ENCODE measurements at places on chromosomes 4 and X.

GRCh38 chrX:11429538-11430085 lies 136.4 kb downstream of the AMELX start:
- no peak for DNase-seq

- DNase-seq: no peak
These were observed 2.9 kb downstream of the CFI start for GRCh38 chr4:109798866-109799265.

DNA sequence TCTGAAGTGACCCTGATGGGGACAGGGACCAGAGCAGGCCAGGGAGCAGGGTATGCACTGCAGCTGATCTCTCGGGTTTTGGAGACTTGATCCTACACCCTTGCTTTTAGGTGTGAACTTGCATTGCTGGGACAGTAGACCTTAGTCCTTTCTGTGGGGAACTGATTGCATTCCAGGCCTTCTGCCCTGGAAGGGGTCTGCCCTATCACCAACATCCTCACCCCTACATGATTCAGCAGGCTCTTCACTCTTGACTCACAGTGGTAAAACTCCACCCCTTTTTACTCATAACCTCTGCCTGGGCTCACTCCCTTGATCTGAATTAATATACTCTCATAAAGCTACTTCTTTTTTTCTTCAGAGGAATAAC lies 6.6 kb upstream of the DDX60L start:
- peak; percentile 49 for DNase-seq

DNA sequence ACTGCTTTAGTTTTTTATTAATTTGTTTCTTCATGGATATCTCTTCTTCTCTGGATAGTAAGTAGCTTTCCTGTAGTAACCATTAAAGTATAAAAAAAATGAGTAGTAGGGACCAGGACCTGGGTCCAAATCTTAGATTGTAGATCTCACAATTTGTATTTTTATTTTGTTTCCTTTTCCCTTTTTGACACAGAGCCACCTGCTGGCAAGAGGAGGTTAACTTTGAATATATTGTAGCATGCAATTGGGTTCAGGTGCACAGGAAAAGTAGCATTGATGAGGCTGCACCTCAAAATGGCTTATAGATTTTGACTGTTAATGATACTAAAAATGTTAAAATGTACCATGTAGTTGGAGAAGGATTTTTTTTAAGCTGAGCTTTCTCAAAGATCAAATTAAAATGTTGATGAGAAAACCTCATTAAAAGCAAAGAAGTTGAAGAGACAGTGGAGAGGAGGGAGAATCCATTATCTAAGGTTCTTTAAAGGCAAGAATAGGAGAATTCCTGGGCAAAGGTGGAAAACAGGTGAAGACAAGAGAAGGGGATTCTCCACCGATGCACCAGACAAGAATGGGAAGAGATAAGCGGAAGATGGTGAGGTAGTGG lies 48.3 kb upstream of the HPGDS start:
- no peak for DNase-seq

GRCh38 chr4:114383721-114384120 lies 214.9 kb upstream of the UGT8 start:
- peak; percentile 88 for DNase-seq

DNA sequence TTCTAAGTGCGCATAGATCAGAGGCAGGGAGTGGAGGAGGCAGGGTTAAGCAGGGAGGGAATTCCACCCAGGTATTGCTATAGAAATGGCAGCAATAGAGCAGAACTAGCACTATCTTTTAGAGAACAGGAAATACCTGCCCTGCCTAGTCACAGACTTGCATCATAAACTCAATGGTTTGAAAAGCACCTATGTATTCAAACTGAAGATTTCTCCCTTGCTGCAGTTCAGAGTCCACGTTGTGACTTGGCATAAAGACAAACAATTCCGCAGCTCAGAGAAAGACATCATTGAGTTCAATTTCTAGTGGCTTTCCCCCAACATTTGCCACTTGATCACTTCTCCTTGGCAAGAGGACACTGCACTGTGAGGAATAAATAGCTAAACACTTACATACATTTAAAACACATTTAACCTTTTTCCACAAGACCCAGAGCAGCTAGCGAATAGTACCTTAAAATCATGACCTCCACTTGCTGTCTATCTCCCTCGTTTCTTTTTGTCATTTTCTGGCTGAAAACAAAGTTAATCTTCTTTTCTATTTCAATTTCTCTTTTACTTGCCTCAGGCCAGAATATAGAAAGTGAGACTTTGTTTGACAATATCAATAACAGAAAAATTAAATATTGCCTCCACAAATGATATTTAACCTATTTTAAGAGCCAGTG lies 42.4 kb downstream of the SLC7A11 start:
- no peak for DNase-seq

- no peak for DNase-seq
These were observed 346.3 kb upstream of the FSTL5 start for GRCh38 chr4:162510115-162510514.

GRCh38 chrX:25178555-25178954 lies 162.8 kb upstream of the ARX start:
- DNase-seq: no peak

DNA sequence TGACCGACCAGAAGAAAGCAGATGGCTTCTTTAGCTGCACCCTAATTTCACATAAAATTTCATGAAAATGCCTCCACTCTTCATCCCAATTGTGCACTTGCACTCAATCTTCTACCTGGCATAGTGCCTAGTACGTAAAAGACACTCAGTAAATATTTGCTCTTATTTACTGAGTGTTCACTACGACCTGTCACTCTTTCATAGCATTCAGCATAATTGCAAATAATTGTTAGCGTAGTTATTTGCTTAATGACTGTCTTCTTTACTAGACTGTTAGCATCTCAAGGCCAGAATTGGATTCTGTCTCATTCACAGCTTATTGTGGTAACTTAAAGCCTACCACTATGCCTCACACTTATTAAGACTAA lies 130.2 kb downstream of the ENOX2 start:
- DNase-seq: no peak

DNA sequence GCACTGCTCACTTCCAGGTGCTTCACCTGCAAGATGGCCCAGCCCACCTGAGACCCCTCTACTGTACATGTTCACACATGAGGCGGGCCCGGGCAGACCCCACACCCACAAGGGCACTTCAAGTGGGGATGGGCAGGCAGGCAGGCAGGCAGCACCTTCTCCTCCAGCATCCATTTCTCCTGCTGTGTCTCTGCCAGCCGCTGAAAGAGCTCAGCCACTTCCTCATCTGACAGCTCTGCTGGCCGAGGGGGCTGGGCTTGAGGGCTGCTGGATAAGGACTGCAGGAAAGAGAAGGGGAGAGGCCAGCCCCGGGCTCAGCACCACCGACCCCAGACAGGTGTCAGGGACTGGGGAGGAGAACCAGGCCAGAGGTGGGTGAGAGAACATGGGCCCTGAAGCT lies 4.4 kb upstream of the KCND1 start:
- DNase-seq: no peak

DNA sequence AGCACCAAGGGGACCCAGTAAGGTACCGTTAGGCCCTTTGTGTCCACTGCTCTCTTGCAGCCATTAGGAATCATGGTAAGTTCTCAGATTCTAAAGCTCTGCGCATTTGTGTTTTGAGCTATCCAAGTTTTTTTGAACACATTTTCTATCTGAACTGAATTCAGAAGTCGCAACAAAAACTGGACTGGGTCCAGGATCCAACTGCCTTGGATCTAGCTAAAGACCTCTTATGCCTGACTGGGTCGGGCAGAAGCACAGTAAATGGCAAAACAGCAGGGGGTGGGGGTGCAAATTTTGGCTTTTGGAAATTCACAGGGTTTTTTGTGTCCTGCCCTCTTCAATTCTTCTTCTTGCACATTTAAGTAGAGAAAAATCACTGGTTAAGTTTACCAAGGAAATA lies 30.0 kb downstream of the RCHY1 start:
- no peak for DNase-seq

DNA sequence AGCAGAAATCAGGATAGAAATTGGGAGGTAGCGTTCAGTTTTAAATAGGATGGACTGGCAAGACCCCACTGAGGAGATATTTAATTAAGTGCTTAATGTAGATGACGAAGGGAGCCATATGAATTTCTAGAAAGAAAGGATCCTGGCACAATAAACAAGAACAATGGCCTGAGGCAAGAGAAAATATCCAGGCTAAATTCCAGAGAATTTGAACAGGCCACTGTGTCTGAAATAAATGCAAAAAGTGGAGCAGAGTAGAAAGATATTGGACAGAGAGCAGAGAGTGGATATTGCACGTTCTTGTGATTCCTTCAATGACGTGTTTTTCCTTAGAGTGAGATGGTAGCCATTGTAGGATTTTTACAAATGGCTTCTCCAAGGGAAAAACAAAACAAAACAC lies 1504.8 kb downstream of the C4orf33 start:
- DNase-seq: no peak

DNA sequence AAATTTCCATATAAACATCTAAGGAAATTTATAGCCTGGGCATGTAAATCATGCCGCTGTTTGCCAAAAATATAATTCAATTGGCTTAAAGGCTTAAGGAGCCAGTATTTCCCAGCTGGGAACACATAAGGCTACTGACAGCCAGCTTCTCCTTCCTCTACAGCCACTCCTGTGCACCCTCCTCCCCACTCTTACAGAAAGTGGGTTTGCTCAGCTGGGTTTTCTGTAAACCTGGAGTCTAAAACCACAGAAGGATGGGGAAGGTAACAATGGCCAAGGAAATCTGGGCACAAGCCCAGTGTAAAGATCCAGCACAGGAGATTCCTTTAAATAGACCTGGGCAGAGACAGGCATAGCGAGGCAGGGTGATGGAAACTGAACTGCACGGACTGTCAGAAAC lies 18.5 kb downstream of the ACSL1 start:
- DNase-seq: no peak

- no peak for DNase-seq
These were observed 148.9 kb downstream of the OPHN1 start for GRCh38 chrX:68284281-68284904.

DNA sequence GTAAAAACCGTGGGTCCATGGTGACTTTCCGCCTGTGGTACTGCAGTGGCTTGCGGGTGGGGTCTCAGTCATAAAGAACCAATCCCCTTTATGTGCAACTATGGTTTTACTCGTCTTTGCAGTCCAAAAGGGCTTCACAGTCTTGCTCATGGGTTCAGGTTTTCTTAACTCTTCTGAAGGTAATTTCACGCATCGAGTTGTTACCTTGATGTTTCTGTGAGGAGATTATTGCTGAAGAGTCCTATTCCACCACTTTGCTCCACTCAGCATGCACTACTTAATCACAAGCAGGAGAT lies 41.5 kb downstream of the F8 start:
- DNase-seq: no peak

GRCh38 chr4:52715914-52716313 lies 35.3 kb downstream of the ERVMER34-1 start:
- no peak for DNase-seq

DNA sequence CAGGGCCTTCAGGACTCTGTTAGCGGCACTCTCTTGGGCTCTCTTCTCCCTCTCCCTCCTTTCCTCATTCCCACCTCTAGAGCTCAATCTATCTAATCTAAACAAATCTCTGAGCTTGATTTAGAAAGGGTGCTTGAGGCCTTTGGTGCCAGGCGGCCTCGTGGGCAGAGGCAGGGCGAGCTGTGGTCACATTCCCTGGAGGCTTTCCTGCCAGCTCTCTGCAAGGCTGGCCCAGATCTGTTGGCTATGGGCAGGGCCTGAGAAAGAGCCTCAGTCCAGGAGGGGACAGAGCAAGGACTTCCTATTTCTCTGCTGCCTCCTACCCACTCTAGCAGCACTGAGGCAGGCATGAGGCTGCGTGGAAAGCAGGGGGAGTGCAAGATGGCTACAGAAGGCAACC lies 38.6 kb downstream of the PJA1 start:
- DNase-seq: no peak

GRCh38 chr4:8427262-8427661 lies 13.3 kb downstream of the ACOX3 start:
- DNase-seq: no peak

DNA sequence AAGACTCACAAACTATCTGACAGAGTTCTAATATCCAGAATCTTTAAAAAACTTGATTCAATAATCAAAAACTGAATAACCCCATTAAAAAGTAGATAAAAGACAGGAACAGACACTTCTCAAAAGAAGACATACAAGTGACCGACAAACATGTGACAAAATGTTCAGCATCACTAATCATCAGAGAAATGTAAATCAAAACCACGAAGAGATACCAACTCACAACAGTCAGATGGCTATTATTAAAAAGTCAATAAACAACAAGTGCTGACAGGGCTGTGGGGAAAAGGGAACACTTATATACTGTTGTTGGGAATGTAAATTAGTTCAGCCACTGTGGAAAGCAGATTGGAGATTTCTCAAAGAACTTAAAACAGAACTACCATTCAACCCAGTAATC lies 138.1 kb upstream of the RASGEF1B start:
- DNase-seq: no peak

- peak; percentile 16 for DNase-seq
These were observed 41.1 kb downstream of the NELFA start for GRCh38 chr4:1967512-1968149.

DNA sequence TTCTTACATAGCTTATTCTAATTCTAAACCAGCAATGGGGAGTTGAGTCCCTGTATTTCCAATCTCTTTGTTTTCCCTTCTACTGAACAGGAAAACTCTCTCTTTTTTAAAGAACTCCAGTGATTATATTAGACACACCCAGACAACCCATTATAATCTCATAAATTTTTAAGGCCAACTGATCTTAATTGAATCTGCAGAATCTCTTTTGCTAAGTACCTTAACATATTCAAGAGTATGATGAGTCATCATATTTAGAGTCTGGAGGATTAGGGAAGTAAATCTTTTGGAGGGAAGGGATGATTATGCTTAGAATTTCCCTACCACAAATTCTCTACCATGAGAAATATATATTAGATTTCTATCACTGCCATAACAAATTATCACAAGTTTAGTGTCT lies 705.1 kb downstream of the CENPC start:
- no peak for DNase-seq

DNA sequence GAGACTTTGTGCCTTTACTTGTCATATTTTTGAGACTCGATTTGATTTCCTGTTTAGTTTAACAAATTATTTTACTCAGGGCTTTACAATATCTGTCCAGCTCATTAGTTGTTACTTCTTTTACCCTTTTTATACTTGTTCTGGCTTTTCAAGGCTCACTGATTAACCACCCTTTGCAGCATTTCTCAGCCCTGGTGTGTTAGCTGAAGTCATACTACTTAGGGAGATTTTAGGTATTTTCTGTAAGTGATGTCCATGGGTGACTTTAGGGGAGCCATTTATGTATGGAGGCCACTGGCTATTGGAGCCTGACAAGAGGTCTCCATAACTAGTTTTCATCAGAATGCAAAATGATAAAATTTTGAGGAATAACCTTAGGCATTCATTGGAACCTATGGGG lies 147.2 kb downstream of the RPA4 start:
- no peak for DNase-seq

- no peak for DNase-seq
These were observed 133.1 kb downstream of the ASB9 start for GRCh38 chrX:15136795-15137194.
